Astrocyte of the spinal cord (primary cell): ENCODE measurements at places on chromosomes 3 and 15.
A peak's percentile ranks its signal among the peaks of the same experiment; 100 is the strongest.

DNA sequence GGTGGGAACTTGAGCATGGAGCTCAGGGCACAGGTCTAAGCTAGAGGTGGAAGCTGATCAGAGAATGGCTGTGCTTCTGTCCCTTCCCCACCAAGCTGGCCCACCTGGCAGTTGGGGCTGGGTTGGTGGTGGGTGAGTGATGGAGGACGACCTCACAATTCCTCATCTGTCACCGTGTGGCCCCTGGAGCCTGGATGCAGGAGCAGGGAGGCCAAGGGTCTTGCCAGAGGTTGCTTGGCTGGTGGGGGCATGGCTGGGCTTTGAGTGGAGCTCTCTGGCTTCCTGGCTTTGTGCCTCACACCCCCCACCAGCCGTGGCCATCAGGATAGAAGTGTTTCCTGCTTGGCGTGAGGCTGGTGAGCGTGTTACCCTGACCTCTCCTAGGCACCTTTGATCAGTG lies 36.0 kb downstream of the FBLN2 start:
- DNase-seq, result no peak

DNA sequence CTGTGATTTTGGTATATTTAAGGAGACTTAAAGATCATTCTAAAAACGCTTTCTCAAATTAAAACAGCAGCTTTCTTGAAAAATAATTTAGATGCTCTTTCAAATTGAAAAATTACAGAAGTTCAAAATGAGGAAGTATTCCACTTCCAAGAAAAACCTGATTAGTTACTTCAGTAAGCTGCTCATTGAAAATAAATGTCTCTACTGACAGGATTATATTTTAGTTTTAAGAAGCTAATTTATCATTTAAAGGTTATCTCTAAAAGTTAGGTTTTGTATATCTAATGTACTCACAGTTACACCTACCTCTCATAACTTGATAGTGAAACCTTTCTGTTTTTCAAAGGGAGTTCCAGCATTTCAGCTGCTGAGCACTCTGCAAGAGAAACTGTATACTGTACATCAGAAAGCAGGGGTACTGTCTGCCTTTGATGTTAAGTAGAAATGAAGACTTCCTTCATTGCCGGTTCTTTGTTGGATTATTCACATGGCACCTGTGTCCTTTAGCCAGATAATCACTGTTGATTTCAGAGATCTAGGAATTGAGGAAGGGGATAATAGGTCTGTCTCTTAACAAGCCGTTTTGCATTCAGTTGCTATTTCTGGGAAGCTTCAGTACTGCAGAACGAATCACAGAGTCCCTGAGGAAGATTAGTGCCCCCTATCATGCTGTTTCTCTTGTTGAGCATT lies 161.6 kb downstream of the TCF12 start:
- DNase-seq, result no peak

DNA sequence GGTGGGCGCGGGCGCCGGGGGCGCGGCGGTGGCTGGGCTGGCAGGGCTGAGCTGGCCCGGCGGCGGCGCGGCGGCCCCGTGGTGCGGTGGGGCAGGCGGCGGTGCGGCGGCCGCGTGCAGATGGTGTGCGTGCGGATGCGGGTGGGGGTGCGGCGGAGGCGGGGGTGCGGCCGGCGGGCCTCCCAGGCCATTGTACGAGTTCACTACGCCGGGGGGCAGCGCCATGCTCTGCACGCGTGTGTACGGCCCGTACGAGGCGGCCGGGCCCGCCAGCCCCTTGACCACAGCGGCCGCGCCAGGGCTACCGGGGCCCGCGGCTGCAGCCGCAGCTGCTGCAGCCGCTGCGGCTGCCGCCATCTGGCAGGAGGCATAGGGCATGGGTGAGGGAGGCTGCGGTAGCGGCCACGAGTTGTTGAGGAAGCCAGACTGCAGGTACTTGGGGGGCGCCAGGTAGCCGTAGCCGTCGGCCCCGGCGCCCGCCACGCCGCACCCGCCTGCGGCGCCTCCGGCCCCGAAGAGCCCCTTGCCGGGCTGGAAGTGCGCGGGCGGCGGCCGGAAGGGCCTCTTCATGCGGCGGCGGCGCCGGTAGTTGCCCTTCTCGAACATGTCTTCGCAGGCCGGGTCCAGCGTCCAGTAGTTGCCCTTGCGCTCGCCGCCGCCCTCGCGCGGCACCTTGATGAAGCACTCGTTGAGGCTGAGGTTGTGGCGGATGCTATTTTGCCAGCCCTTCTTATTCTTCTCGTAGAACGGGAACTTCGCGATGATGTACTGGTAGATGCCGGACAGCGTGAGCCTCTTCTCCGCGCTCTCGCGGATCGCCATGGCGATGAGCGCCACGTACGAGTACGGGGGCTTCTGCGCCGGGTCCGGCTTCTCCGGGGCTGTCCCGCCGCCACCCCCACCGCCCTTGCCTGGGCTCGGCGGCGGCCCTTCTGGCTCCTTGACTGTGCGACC lies 951 bp downstream of the FOXL2 start:
- DNase-seq, result peak; percentile 26

GRCh38 chr3:117499189-117499870 lies 789.8 kb downstream of the TUSC7 start:
- no peak for DNase-seq

DNA sequence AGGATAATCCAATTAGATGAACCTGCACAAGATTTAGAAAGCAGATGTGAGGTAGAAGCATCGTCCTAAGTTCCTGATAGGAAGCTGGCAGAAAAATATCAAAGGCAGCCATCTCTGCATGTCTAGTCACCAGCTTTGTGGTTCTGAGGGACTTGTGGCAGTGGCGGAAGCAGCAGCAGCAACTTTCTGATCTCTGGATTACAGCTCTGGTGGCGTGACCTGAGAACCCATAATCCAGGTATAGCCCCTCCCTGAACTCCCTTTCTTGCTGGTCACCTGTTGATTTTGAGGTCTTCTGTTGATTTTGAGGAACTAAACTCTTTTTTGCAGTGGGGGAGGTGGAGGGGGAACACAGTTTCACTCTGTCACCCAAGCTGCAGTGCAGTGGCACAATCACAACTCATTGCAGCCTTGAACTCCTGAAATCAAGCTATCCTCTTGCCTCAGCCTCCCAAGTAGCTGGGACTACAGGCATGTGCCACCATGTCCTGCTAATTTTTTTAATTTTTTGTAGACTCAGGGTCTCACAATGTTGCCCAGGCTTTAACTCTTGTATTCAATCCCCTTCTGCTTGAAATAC lies 7.9 kb downstream of the FSIP1 start:
- no peak for DNase-seq

DNA sequence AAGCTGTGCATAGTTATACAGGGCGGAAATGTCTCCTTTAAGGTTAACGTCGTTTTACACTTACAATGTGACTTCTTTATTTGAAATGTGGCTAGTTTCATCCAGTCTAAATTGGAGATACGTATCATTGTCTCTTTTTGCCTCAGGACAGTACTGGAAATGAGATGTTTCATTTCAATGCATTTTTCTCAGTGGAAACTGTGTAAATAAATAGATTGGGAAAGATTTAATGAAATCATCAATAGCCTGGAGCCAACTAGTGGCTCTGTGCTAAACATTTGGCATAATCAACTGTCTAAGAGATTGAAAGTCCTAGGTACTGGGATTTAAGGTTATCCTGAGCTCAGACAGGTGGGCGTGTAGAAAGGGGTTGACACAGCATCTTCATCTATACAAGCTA lies 691.5 kb upstream of the CCDC54 start:
- DNase-seq, result no peak

GRCh38 chr15:31393444-31394091 lies 66.9 kb downstream of the KLF13 start:
- peak; percentile 35 for DNase-seq
